ENCODE measurements at places on chromosomes 5 and 9.

GRCh38 chr5:150341331-150341730 is 16.2 kb upstream of the TCOF1 start:
- no peak for DNase-seq

GRCh38 chr5:131534974-131535373 is 100.1 kb downstream of the RAPGEF6 start:
- no peak for DNase-seq

GRCh38 chr5:158917731-158918130 is 182.0 kb downstream of the EBF1 start:
- no peak for DNase-seq

- no peak for DNase-seq
Measured at GRCh38 chr5:83204651-83205050, 127.3 kb downstream of the XRCC4 start.

DNA sequence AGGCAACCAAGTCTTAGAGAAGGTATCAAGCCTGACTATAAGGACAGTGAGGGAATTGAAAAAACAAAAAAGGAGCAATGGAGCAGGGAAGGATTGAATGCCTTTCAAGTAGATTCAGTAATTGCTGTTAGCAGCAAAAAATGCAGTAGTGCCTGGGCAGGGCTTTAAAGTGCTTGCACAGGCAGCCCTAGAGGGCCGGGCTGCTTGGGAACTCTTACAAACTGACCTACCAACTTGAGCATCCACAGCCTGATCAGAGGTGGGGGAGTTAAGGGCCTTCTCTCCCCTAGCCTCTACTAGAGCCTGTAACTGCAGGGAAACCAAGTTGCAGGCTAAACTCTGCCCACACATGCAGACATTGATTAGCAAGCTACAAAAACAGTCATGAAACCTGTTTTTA is 19.4 kb downstream of the FXN start:
- no peak for DNase-seq

GRCh38 chr5:149727336-149728035 is 2.6 kb upstream of the PPARGC1B start:
- DNase-seq = no peak

DNA sequence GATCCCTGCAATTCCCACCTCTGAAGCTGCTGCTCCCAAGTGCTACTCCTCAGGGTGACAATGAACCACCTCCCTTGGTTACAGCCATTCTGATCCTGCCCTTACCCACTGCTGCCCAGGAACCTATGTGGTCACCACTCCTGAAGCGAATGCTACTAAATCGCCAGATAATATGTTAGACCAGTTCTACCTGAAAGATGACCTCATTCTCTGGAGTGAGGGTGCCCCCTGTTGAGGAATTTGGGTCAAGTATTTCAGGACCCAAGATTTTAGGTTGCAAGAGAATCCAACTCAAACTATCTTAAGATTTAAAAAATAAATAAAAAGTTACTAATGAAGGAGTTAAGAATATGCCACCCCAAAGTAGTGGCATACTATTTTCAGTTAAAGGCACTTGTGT is 5.8 kb upstream of the SNAPC3 start:
- no peak for DNase-seq

DNA sequence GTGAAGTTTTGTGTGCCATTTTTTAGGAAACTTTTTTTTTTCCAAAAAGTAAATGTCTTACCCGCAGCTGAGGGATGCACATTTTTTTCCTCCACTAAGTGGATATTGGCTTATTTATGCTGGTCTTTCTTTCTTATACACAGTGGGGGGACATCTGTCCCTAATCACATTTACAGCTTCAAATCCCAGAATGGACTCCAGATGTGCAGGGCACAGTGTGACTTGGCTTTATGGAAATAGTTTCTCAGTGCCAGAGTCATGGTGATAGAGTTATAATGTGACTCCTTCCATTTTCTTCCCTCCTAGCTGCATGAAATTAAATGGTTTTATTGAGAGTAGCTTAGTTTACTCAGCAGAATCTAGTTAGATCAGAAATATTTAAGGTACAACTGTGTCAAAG is 66.5 kb downstream of the SV2C start:
- DNase-seq = no peak

GRCh38 chr9:131233556-131233955 is 42.8 kb downstream of the FAM78A start:
- no peak for DNase-seq

DNA sequence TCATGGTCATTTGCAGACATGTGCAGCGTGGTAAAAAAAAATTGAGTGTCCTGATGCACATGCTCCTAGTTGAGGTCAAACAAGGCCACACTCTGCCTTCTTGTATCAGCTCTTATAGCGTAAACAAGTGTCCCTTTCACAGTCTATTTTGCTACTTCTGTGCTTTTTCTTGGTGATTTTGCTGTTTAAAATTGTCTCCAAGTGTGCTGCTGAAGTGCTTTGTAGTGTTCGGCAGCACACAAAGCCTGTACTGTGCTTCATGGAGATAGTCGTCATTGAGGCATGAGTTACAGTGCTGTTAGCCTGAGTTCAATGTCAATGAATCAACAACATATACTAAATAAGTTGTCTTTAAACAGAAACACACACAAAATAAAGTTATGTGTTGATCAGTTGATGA is 690.4 kb upstream of the MEF2C start:
- no peak for DNase-seq

GRCh38 chr9:20545023-20545622 is 77.2 kb downstream of the MLLT3 start:
- DNase-seq = no peak

- no peak for DNase-seq
Measured at GRCh38 chr5:134084022-134084565, 30.4 kb upstream of the TCF7 start.

DNA sequence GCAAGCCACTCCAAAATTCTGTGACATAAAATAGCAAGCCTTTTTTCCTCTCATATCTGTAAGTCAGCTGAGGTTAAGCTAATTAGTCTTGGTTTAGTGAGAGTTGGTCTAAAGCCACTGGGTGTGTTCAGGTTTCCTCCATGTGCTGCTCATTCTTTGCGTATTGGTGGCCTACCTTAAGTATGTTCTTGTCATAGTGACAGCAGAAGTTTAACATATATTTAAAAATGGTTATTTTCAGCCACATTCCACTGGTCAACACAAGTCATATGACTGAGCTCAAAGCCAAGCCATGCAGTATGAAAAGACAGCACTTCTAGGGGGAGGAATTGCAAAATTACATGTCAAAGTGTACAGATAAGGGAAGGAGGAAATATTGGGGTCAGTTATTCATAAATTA is 100.5 kb upstream of the FGF10 start:
- DNase-seq = no peak

GRCh38 chr9:69970001-69970533 is 73.6 kb upstream of the MAMDC2 start:
- no peak for DNase-seq

GRCh38 chr5:95900383-95900958 is 61.2 kb downstream of the ELL2 start:
- no peak for DNase-seq

- no peak for DNase-seq
Measured at GRCh38 chr5:139185589-139185988, 12.6 kb downstream of the SIL1 start.

GRCh38 chr5:150350524-150351344 is 6.8 kb upstream of the TCOF1 start:
- no peak for DNase-seq

DNA sequence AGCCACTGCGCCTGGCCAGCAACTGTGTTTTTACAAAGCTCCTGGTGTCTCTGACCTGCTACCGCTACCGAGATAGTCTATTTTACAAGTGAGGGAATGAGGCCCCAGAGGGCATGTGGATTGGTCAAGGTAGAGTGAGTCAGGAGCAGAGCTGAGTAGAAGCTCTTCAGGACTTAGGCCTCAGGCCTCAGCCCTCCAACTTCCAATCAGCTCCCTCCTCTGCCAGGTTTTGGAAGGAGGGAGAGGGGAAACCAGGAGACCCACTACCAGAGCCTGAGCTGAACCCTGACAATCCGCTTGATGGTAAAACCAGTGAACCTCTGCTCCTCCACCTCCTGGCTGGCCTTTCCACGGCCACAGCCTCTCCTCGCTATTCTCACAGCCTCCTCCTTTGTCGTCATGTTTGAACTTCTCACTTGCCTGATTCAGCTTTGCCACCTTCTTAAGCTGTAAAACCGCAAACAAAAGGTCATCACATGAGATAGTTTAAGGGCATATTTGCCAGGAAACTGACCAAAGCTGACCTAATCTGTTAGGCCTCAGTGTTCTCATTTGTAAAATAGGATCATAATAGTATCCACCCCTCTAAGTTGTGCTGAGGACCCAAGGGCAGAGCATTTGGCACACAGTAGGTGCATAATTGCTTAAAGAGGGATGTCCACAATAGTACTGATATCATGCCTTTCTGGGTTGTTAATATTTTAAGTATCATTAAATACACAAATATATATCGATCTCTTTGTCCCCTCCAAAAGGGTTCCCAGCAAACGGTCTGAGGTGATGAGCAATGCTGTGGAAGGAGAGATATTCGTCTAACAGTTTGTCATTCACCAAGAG is 1.7 kb downstream of the TRAF1 start:
- no peak for DNase-seq

DNA sequence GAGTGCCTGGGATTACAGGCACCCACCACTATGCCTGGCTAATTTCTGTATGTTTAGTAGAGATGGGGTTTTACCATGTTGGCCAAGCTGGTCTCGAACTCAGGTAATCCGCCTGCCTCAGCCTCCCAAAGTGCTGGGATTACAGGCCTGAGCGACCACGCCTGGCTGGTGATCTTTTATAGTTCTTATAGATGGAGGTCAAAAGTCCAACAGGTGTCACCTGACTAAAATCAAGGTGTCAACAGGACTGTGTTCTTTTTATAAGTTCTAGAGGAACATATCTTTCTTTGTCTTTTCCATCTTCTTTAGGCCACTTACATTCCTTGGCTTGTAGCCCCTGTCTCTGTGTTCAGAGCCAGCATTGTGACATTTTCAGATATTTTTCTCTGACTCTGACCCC is 155.5 kb upstream of the SLC12A2 start:
- DNase-seq = no peak

- DNase-seq = no peak
Measured at GRCh38 chr9:137370865-137371520, 52.0 kb downstream of the EXD3 start.

DNA sequence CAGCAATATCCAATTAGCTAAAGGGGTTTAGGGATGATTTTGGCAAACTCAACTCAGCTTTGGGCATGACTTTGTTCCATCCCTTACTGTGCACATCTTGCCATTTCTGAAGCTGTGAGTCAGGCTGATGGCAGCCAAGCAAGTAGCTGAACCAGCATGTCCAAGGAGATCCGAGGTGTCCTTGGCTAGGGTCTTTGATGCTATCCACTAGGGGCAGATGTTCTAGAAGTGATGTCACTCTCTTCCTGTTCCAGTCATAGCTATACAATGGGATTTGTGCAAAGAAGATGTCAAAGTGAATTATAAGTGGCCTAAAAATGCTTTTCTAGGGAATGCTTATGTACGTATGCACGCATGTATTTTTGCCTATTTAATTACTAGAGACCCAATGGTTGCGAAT is 160.8 kb upstream of the PAPPA start:
- no peak for DNase-seq

GRCh38 chr5:53116597-53116996 is 7.0 kb upstream of the MOCS2 start:
- no peak for DNase-seq

- no peak for DNase-seq
Measured at GRCh38 chr9:133457233-133457632, 2.5 kb upstream of the CACFD1 start.

DNA sequence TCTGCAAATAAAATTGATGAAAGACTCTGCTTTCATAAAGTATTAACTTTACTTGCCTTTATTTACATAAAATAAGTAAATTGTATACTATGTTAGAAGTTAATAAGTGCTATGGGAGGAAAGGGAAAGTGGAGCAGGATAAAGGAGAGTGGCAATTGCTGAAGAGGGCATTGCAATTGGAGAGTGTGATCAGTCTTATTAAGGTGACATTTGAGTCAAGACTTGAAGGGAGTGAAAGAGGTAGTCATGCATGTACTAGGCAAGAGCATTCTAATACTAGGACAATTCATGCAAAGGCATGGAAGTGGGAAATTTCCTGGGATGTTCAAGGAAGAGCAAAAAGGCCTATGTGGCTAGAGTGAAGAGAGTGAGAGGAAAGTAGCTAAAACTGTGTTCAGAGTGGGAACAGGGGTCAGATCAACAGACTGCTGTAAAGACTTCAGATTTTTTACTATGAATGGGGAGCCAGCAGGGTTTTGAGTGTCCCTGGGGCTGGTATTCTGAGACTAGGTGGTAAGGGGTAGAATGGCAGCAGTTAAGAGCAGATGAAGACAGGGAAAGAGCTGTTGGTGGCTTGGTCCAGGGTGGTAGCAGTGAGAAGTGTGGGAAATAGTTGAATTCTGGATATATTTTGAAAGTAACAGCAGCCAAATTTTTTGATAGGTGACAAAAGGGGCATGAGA is 182.3 kb upstream of the RIOK2 start:
- no peak for DNase-seq

GRCh38 chr9:134585021-134585561 is 56.5 kb upstream of the COL5A1 start:
- no peak for DNase-seq

DNA sequence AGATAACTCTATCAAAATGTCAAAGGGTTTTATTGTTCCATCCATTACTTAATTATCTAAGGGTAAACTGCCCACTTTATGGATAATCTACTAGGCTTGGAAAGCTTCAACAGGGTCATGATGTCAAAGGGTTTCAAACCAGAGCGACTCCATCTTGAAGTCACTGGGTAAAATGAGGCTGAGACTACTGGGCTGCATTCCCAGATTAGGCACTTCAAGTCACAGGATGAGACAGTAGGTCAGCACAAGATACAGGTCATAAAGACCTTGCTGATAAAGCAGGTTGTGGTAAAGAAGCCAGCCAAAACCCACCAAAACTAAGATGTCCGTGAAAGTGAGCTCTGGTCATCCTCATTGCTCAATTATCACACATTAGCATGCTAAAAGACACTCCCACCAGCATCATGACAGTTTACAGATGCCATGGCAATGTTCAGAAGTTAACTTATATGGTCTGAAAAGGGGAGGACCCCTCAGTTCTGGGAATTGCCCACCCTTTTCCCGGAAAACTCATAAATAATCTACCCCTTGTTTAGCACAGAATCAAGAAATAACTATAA is 138.6 kb downstream of the GNAQ start:
- DNase-seq = no peak

GRCh38 chr5:112049738-112050137 is 292.7 kb upstream of the NREP start:
- no peak for DNase-seq

GRCh38 chr5:166370928-166371690 is 1920.3 kb upstream of the WWC1 start:
- DNase-seq = peak; percentile 5

DNA sequence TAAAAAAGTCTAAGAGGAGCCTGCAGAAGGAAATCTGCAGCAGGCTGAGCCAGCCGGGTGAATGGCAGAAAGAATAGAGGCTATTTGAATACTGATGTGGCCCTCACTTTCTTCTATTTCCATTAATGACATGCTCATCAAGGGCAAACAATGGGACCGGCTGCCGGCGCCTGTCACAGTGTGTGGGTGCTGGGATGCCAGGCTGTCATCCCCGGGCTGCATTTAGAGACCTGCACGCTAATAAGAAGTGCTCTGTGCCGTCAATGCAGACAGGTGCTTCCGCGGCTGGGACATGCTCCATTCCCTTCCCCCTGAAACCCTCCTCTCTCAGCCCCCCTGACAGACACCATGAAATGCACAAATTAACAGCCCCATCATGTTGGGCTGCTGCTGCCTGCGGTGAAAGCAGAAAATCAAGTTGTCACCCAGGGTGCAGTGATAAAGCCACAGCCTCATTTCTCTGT is 217.7 kb upstream of the TBCA start:
- peak; percentile 77 for DNase-seq

GRCh38 chr5:43302481-43302880 is 10.7 kb downstream of the HMGCS1 start:
- no peak for DNase-seq

GRCh38 chr5:4572311-4573100 is 567.6 kb upstream of the ADAMTS16 start:
- DNase-seq = no peak
